ENCODE measurements at places on chromosomes 2 and 18. TPM values are rescaled to one million over a fixed set of nuclear protein-coding genes. Genes with fewer than 3 reads are reported as not detected.

Gene RTP5
- total RNA-seq, result not detected

Gene SERPINB12
- not detected for total RNA-seq

Gene C2orf78
- total RNA-seq, result not detected

Gene ANKRD23
- total RNA-seq, result 1.2 TPM

Gene TLX2
- total RNA-seq, result 0.58 TPM

Gene CROCC2
- 1.0 TPM for total RNA-seq

Gene ANKRD36C
- total RNA-seq, result 58.8 TPM

Gene MAL
- total RNA-seq, result 0.17 TPM

Gene HOXD13
- not detected for total RNA-seq

Gene ASPRV1
- 0.33 TPM for total RNA-seq

Gene NEMP2
- 3.1 TPM for total RNA-seq

Gene CAPN14
- total RNA-seq, result 0.33 TPM

Gene LIMS3
- 2.3 TPM for total RNA-seq

Gene TWIST2
- 297 TPM for total RNA-seq

Gene TANC1
- total RNA-seq, result 26.8 TPM

Gene CCDC74A
- total RNA-seq, result 12.7 TPM

Gene ANTXR1
- 39.4 TPM for total RNA-seq
